ENCODE measurements at places on chromosomes 7 and 10.

GRCh38 chr10:29914986-29915785 lies 144.2 kb downstream of the JCAD start:
- DNase-seq = no peak

GRCh38 chr10:118721539-118721876 lies 33.3 kb downstream of the CACUL1 start:
- no peak for DNase-seq

- DNase-seq = no peak
Measured at GRCh38 chr10:25689346-25690100, 244.5 kb upstream of the MYO3A start.

GRCh38 chr7:38938589-38938988 lies 29.6 kb upstream of the VPS41 start:
- no peak for DNase-seq

- DNase-seq = no peak
Measured at GRCh38 chr10:123563581-123563855, 102.6 kb upstream of the GPR26 start.

DNA sequence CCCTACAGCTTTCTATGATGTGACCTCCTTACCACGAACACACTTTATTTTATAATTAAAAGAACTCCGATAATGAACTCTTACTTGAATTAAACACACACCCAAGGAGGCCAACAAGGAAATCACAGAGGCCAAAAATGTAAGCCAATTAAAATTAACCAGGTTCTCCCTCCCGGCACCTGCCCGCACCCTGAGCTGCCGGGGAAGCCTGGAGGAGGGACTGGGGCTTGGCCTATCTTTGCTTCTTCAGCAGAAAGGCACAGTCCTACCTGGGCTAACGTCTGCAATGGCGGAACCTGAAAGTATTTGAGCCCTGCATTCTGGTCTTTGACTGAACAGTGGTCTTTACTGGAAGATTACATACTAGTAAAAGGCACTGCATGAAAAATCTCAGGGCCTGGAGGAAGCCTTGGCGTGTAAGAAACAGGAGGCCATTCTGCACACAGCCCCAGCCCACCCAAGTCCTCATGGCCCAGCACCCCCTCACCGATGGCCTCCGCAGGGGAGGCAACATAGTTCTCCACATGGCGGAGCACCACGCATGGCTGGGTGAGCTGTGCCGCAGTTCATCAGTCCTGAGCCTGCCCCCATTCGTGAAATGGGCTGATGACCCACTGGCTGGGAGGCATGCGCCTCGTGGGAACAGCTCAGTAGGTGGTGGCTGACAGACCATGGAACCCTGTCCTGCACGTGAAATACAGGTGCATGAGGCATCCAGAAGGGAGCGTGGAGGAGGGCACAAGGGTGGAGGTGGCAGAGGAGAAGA lies 173.8 kb downstream of the PARD3 start:
- no peak for DNase-seq

DNA sequence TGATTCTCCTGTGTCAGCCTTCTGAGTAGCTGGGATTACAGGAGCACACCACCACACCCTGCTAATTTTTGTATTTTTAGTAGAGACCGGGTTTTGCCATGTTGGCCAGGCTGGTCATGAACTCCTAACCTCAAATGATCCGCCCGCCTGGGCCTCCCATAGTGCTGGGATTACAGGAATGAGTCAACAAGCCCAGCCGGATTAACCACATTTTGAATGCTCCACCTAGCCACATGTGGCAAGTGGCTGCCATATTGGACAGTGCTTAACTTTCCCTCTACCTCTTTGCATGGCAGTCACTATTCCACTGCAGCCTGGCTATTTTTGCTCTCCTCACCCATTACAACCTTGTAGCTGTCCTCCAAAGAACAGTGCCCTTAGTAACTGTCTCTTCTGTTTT lies 160.1 kb downstream of the GATA3 start:
- DNase-seq = no peak

DNA sequence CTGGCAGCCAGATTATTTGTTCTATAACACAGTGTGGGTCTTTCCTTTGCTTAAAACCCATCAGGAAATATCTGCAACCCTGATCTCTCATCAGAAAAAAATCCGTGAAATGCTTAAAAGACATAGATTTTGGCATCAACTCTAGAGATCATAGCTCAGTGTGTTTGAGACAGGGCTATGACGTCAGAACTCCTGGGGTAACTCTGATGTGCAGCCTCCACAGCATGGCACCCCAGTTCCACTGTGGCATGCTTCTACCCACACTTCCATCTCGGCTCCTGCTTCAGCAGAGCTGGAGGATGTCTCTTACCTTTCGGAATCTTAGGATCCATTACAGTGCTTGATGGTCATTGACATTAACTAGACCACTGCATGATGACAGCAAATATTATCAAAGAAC lies 205.7 kb downstream of the LHFPL3 start:
- no peak for DNase-seq

DNA sequence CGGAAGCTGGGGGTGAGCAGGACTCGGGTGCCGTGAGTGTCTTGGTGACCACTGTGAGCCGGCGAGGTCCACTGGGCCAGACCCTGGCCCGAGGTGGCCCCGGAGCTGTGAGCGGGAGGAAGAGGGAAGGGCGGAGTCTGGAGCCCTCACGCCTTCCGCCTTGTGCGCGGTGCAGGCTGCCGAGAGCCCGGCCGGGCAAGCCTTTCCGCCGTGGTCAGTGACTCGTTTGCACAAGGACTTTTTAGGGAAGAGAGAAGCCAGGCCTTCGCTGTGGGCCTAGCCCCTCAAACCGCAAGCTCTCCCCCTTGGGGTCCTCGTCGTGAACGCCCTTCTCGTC lies 40.9 kb upstream of the ZNF32 start:
- no peak for DNase-seq

GRCh38 chr10:132149917-132150316 lies 36.8 kb upstream of the DPYSL4 start:
- no peak for DNase-seq

DNA sequence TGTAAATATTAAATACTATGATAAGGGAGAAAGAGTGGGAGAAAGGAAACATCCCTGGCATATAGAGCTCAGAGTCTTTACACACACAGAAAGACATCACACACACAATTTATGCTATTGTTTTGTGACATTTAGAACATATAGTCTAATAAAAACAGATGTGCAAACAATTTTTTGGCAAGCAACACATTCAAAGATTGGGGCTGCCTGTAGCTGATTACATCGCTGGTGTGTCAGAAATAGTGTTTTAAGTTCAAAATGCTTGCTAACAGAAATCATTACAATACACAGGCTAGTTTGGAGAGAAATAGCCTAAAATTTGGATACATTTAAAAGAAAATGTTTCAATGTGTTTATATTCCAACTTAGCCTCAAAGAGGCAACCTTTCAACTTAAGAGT lies 256.7 kb upstream of the NPVF start:
- no peak for DNase-seq

- DNase-seq = no peak
Measured at GRCh38 chr7:214410-215212, 22.2 kb downstream of the FAM20C start.

GRCh38 chr10:76155961-76156360 lies 724.5 kb downstream of the LRMDA start:
- DNase-seq = no peak

- DNase-seq = no peak
Measured at GRCh38 chr7:77653572-77653971, 42.7 kb upstream of the RSBN1L start.

DNA sequence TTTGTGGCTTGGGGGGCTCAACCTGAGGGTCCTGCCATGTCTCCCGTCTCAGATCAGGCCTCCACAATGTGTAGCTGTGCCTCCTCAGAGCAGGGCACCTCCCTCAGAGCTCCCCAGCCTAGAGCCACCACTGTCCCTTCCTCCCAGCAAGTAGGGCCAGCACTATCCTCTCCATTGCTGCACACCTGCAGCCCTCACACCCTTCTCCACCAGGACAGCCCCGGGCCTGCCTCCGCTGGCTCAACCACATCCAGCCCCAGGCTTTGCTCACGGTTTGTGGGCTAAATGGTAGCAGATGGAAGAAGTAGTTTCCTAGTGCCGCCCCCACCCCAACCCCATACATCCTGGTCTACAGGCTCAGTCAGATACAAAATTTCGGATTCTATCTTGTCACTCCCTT lies 10.1 kb downstream of the NFKB2 start:
- no peak for DNase-seq

DNA sequence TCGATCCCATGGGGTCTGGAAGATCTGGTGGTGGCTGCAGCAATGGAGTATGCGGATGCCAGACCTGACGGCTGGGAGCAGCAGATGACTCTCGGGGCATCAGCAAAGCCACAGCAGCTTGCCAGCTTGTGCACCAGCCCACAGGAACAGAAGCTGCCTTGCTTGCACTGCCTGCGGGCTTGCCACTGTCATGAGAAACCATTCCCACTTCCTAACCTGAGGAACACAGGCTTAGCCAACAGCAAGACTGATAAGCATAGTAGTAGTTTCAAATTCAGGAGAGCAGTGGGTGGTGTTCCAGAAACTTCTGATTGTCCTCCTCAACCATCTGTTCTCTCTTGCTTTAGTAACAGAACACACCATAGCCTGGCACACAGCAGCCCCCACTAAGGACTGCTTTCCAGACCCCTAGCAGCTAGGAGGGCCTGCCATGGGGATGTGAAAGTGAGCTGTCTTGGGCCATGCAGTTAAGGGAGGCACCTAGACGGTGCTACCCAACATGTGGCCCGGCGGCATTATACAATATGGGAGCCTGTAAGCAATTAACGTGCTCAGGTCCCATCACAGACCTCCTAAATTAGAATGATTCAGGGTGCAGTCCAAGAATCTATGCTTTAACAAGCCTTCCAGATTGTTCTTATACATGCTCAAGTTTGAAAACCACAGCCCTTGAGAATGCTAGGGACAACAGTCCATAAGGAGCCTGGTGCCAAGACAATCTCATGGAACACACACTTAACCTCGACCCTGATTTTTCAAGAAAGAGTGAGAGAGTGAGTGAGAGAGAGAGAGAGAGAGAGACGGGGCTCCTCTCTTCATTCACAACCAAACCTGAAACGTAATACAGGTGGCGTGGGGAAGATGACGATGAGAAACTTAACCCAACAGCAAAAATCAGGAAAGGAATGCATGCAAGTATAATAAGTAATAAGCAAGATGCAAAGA lies 7.1 kb downstream of the ANXA11 start:
- no peak for DNase-seq

- DNase-seq = no peak
Measured at GRCh38 chr7:49255054-49255453, 330.7 kb downstream of the CDC14C start.

- no peak for DNase-seq
Measured at GRCh38 chr10:100571084-100571856, 35.5 kb downstream of the HIF1AN start.

GRCh38 chr10:21473135-21473534 lies 52.3 kb downstream of the SKIDA1 start:
- DNase-seq = no peak

DNA sequence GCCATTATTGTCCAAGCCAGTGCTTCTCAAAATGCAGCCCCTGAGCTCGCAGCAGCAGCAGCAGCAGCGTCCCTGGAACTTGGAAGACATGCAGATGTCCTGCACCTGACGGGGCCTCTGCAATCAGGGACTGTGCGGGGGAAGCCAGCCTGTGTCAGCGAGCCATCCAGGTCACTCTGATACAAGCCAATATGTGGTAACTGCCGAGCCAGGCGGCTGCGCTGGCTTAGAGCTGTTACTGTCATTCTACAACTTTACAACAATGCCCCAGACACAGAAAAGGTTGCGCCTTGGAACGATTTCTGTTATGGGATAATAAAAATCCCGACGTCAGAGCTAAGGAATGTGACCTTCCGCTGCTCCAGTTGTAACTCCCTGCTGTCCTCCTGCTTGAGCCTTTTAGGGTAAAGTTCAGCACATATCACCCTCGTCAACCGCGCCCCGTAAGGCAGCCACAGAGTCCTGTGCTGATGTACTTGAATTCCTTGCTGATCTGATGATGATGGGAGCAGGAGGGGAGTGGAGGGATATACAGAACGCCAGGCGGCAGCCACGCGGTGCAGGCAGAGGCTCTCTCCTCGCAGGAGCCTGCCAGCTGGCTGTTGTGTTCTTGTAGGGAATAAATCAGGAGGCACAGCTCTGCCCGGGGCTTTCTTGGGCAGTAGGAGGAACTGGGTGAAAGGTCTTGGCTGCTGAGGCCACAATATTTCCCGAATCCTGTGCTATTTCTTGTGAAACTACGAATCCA lies 20.0 kb upstream of the CRYGN start:
- DNase-seq = no peak

DNA sequence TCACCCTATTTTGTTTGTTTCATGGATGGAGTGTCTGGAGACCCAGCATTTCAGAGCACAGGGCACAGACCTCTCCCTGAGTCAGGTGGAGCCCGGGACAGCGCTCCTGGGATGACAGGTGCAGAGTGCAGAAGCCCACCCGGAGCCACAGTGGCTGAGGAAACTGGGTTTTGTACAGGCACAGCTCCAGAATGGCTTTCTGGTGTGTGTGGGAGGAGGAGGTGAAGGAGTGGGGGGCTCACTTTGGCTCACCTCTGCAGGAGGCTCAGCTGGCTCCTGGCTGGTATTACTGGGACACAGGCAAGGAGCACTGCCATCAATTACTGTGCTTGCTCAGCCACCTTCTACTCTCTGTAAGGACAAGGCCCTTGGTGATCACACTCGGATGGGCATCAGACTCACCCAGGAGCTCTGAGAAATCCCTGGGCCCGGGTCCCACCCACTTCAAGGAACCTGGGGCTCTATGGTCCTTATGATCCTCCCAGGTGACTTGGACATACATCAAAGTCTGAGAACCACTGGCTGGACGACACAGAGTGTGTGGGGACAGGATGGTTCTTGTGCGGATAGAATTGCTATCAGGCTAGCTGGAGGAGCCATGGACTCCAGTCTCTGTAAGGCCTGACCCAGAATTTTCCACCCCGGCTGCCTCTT lies 221.1 kb upstream of the ZNF32 start:
- DNase-seq = no peak

DNA sequence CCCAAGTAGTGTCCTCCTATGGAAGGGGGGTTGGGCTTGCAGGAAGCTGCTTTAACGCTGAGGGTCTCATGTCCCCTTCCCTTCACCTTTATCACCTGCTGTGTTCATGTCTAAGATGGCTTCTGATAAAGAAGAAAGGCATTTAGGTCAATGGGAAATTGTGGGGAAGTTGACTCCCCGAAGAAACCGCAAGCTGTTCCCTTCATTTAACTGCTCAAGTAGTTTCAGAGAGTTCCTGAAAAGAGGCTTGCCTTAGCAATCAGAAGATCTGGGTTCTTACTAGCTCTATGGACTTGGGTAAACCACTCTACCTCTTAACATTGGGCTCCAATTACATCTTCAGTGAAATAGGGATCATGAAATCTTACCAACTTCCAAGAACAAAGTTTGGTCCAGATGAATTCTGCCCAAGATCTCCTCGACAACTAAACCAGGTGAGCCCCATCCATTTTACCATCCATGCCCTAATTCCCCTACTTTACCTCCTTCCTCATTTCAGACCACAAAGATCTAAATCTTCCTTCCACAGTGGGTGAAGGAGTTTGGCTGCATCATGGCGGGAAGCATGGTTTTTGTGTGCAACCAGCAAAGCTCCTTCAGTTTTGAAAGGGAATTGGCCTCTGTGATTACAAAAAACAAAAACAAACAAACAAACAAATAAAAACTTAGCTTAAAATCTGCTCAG lies 30.4 kb upstream of the UCN3 start:
- DNase-seq = no peak

Data from stimulated activated CD4-positive, alpha-beta T cell treated with anti-CD3 and anti-CD28 coated beads, TNF-alpha, amount 100 ng/mL, for 1 hour (primary cell).